ENCODE measurements at places on chromosomes 4 and X.

- no peak for DNase-seq
Measured at GRCh38 chr4:22869235-22869634, 176.5 kb downstream of the GBA3 start.

DNA sequence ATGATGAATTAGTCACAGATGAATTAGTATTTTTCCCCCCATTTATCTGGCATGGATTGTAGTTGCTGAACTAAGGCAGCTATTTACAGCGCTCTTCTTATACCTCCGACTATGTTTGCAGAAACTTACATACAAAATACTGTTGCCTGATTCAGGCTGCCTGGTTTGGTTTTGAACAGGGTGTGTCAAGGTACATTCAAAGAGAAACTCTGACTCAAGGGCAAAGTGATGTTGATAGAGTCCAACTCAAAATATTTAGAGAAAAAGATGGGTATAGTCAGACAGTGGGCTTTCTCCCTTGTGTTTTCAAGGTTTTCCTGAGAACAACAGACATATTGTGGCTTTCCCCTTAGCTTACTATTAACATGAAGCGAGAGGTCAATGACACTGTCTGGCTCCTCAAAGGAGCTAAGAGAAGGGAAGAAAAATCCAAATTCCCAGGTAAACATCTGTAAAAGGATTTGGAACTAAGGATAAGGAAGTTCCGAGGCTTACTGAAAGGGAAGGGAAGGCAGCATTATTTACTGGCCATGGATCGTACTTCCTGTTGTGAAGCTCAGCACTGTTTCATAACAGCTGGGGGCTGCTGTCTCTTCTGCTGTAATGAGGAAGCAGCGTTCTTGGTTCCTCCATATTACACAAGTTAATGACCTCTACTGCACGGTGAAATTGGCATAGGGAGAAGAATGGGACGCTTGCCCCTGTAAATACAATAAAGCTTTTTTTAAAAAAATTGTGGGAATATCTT lies 30.9 kb downstream of the FAM9C start:
- no peak for DNase-seq

- DNase-seq: no peak
Measured at GRCh38 chr4:36325926-36326325, 44.5 kb downstream of the DTHD1 start.

GRCh38 chr4:16056681-16057385 lies 27.0 kb downstream of the PROM1 start:
- no peak for DNase-seq

DNA sequence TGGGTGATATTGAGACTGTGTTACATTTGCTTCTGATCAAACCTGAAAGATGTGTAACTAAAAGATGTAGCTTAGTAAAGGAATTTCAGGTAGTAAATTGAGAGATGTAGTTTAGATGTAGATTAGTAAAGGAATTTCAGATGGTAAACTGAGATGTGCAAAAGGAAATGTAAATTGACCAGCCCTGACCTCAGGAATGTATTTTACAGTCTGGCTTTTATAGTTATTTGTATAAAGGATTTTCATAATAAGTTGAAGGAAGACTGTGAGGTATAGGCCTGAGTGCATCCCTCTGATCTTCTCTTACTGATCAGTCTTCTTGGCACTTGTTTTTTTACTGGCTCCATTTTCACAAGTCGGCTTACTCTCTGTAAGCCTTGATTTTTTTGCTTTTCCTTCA lies 3.2 kb downstream of the KLHL2 start:
- DNase-seq: no peak

GRCh38 chr4:158201322-158201721 lies 9.0 kb upstream of the TMEM144 start:
- no peak for DNase-seq

- DNase-seq: no peak
Measured at GRCh38 chrX:16836371-16836770, 33.8 kb downstream of the RBBP7 start.

GRCh38 chr4:111231281-111231680 lies 608.4 kb upstream of the PITX2 start:
- DNase-seq: no peak

GRCh38 chrX:141989134-141989533 lies 85.4 kb downstream of the MAGEC1 start:
- no peak for DNase-seq

GRCh38 chr4:122827879-122828601 lies 1.4 kb downstream of the FGF2 start:
- DNase-seq: no peak

DNA sequence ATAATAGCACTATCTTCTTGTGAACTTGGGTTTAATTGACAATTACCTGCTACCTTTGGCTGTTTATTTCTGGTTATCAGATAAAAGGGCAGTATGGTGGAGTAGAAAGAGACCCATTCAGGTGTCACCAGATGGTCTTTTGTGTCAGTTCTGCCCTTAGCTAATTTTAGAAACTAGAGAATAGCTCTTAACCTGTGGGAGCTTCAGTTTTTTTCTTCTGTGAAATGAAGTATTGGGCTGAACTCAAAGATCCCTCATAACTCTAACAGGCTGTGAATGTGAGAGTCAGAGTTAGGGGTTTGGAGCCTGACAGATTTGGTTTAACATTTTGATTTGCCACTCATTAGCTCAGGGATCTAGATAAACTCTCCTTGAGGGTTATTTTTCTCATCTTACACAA lies 335.2 kb downstream of the PPP1R2C start:
- no peak for DNase-seq

GRCh38 chr4:6197433-6198174 lies 2.7 kb downstream of the JAKMIP1 start:
- no peak for DNase-seq

- no peak for DNase-seq
Measured at GRCh38 chrX:144896323-144896722, 351.0 kb upstream of the SPANXN1 start.

- DNase-seq: no peak
Measured at GRCh38 chr4:127748957-127749356, 18.8 kb downstream of the SLC25A31 start.

DNA sequence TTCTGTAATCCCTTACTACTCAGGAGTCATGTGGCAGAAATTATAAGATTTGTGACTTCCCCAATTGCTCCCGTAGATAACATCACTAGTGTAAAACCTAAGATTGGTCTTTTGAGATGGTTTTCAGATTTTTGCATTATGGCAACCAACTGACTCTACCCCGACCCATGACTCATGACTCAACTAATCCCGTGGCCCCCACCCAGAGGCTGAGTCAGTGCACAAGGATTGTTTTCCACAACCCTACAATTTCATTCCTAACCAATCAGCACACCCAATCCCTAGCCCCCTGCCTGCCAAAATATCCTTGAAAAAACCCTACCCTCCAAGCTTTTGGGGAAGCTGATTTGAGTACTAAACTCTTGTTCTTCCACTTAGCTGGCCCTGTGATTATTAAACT lies 109.4 kb upstream of the FAM9C start:
- no peak for DNase-seq

DNA sequence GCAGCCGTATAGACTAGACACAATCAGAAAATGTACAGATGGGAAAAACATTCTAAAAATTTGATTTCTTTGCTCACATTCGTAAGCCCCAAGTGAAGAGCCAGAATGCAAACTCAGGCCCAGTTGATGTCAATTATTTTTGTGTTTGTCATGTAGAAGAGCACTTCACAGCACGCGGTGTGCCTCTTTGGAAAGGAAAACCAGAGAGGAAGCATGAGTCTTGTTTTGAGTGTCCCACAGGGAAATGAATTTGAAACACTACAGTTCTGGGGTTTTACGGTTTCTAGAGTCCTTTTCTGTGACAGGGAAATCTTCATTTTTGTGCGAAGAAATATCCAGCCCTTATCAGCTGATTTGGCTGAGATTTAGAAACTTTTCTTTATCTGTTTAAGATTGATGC lies 554.6 kb upstream of the BOD1L1 start:
- DNase-seq: no peak

DNA sequence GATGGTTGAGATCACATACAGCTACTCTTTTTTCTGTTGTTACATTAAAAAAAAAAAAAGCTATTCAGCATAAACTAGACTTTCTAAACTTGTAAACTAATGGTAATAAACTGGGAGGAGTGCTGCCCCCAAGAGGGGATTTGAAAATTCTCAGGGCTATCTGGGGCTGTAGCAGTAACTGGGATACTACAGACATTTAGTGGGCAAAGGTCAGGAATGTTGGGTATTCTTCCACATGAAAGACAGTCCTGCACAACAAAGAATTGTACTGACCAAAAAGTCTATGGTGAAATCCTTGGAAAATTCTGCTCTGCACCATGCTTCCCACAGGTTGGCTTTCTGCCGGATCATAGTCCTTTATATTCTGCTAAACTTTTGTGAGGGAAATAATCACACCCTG lies 232.6 kb upstream of the BOD1L1 start:
- DNase-seq: no peak

DNA sequence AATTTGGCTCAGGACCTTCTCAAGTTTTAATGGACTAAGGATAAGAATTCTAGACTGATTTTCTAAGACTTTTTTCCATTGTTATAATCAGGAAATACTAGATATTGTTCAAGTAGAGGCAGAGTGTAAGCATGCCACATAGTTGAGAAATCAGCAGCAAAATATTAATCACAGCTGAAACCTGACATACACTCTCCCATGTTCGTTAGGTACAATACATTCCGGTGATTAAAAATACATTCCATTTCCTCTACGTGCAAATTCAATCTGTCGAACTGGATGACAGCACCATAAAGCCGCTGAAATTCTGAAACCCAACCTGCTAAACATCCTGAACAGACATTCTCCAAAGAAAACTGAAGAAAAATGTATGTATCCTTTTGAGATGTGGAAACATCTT lies 587.6 kb upstream of the DIPK2B start:
- DNase-seq: no peak

GRCh38 chr4:76306882-76307659 lies 538 bp downstream of the STBD1 start:
- DNase-seq: no peak

All from activated CD8-positive, alpha-beta memory T cell treated with anti-CD3 and anti-CD28 coated beads for 1 hour (primary cell).